ENCODE measurements at places on chromosomes 2 and 18. TPM values are rescaled to one million over a fixed set of nuclear protein-coding genes. Genes with fewer than 3 reads are reported as not detected.

CNGA3 gene
- not detected for total RNA-seq

ZC3H6 gene
- 1.8 TPM for total RNA-seq

TMEM150A gene
- total RNA-seq: 8.5 TPM

ZNF892 gene
- 5.1 TPM for total RNA-seq

AMER3 gene
- total RNA-seq: not detected

All from pulmonary artery endothelial cell (primary cell).